ENCODE measurements at places on chromosomes 3 and 15.
A peak's percentile ranks its signal among the peaks of the same experiment; 100 is the strongest.

GRCh38 chr3:147655236-147655635, 246.1 kb downstream of the ZIC1 start:
- DNase-seq: no peak

DNA sequence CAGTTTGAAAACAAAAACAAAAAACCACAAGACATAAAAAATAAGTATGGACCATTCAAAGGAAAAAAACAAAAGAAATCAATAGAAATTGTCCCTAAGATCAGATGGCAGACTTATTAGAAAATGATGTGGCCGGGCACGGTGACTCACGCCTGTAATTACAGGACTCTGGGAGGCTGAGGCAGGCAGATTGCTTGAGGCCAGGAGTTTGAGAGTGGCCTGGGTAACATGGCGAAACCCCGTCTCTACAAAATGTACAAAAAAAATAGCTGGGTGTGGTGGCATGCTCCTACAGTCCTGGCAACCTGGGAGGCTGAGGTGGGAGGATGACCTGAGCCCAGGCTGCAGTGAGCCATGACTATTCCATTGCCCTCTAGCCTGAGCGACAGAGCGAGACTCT, 16.6 kb downstream of the SPCS1 start:
- no peak for DNase-seq

DNA sequence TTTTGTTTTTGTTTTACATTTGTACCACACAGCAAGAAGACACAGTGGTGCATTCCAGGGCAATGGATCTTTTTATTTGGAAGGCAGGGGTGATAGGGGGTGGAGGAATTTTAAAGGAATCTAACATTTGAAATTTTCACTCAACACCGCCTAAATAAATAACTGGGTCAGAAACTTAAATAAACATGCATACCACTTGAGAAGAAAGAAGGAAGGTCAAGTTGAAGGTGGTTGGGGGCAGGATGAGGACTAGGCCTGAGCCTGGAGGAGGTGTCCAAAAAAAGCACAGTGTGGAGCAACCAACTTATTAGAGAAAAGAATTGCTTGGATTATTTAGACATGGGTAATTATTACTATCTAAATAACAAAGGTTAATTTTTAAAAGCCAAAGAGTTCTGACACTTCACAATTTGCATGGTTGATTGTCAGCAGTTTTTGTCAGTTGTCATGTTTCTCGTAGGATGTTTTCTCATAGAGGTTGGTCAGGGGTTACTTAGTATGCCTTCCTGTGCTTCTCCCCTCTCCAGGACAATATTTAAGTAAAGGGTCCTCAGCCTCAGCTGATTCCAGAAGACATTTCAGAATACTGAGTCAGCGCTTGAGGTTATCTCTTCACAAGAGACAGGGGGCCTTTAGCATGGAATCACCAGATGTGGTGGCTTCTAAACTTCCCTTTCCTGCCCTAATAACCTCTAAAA, 173.7 kb upstream of the SLC2A2 start:
- no peak for DNase-seq

DNA sequence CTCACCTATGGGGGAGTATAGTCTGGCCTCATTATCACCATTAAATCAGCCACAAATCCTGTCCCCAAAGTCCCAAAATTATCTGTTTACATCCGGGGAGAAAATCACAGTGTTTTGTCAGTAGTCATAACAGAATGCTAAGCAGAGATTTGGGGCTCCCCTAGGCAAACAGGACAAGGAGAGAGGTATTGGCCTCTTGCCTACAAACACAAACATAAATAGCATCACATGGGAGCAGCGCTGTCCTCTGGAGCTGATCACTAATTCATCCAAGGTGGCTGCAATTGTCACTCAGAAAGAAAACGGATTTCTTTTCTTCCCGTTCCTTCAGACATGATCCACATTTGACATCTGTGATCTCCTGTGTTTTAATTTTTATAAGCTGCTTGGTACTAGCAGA, 1028.1 kb downstream of the NTRK3 start:
- DNase-seq: no peak

- DNase-seq: peak; percentile 99
These were observed 400.2 kb upstream of the TBL1XR1 start for GRCh38 chr3:177597311-177598096.

GRCh38 chr15:93020976-93021772, 67.8 kb downstream of the RGMA start:
- DNase-seq: no peak

DNA sequence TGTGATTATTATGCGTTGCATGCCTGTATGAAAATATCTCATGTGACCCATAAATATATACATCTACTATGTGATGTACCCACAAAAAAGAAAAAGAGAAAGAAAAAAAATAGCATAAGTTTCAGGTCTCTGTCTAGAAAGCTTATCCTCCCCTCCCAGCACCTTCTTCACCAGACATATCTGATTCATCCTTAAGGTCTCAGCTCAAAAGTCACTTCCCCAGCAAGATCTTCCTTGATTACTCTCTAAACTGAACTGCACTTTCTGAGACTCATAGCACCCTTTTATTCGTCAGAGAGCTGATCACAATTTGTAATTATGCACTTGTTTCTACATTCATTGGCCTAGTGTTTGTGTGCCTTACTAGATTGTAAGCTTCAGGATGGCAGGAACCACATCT, 11.1 kb upstream of the PTPN9 start:
- no peak for DNase-seq

DNA sequence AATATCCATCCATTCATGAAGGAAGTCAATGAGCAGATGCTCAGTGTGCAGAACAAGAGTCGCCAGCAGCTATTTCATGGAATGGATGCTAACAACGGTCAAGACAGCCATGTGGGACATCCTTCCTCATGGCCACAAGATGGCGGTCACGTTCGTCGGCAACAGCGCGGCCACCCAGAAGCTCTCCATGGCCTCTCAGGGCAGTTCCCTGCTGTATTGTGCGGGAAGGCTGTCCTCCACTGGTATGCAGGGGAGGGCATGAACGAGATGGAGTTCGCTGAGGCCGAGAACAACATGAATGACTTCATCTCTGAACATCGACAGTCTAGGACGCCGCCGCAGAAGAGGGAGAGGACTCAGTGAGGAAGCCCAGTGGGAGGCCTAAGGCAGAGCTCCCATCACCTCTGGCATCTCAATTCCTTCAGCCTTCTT, 208.3 kb downstream of the TJP1 start:
- DNase-seq: no peak

GRCh38 chr3:9928158-9928557, 5.5 kb upstream of the CRELD1 start:
- DNase-seq: no peak

DNA sequence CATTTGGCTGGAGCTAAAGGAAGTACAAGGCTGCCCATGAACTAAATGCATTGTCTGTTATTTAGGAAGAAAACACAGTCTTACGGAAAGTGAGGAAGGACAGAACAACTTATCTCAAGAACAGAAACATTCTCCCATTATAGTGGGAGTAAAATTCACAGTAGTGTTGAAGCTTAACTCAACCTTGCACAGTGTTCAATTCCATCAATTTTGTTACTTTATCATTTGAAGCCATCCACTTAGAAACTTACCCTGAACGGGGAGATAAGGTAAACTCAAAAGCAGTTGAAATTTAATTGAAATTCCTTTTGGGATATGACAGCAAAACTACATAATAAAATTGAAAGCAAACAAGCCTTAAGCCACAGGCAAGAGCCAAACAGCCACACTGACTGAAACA, 186.9 kb downstream of the PCCB start:
- DNase-seq: no peak

GRCh38 chr15:45402955-45403877, 24.9 kb upstream of the GATM start:
- DNase-seq: no peak

- DNase-seq: no peak
These were observed 77.9 kb upstream of the IGSF10 start for GRCh38 chr3:151538456-151539393.

DNA sequence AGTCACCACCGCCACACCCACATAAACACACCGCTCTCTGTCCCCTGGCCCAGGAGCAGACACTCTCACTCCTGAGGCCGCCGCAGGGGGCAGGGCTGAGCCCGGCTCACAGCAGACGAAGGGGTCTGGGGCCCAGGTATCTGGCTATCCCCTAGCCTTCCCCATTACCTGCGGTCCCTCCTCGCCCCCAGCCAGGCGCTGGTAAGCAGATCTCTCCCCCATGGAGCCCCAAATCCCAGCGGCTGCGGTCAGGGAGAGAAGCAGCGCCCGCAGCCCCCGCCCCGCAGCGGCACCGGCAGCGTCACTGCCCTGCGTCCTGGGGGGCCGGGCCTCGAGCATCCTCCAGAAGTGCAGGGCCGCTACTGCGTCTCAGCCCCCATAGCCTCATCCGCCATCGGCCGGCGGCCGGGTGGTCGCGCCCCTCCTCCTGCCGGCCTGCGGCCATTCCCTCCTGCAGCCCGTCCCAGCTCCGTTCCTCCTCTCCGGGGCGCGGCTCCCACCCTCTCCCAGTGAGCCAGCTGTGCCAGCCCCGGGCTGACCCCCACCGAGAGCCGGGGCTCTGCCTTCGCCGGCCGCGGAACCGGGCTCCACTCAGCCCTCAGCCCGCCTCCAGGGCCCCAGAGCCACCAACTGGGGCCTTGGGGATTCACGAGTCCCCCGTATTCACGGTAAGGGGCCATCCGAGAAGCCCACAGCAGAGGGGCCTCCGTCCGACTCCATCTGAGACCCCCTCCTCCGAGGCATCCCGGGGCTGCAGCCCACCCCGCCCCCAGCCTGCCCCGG, 13.1 kb downstream of the TNK2 start:
- no peak for DNase-seq

DNA sequence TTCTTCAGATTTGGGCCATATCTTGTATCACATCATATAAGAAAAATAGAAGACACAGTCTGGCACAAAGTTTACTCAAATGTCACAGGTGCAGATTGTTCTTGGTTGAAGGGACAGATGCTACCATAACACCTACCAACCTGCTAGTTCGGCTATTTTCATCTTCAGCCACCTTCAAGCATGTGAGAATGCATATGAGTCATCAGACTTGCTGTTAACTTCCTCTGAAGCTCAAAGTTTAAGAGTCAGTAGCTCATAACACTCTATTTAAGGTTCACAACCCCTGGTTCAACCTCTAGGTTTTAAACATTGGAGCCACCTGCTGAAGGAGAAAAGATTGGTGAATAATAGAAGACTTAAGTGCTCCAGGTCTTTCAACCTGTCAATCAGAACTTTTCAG, 522.8 kb downstream of the NLGN1 start:
- DNase-seq: peak; percentile 55

DNA sequence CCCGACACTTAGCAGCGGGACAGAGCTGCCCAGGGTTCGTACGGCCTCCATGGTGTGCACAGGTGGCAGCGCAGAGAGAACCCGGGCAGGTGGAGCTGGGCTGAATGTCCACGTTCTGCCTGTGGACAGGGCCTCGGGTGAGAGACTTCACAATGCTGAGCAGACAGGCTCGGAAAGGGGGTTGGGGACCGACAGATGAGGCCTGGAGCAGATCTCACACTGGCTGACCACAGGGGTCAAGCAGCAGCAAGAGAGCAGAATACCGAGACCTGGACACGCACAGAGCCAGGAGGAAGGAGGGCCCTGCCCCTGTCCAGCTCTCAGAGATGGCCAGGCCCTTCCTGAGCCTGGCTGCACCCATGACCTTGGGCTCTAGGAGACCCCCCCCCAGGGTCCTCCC, 83.0 kb downstream of the VGLL4 start:
- DNase-seq: no peak

DNA sequence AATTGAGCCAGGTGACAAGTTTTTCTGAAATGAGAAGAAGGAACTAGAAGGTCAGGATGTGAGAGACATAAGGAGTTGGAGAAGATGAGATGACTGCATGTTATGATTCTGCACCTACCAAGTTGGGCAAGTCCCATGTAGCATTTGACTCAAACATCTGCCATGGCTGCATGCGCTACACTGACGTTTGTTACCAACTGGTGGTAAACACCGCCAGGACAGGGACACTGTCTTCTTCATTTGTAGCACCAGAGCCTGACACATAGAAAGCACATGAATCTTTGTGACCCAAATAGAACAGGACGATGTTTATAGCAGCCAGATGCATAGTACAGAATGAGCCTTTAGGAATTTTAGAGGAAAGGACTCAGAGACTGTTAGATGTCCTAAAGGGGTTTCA, 236.7 kb downstream of the MYRIP start:
- no peak for DNase-seq

DNA sequence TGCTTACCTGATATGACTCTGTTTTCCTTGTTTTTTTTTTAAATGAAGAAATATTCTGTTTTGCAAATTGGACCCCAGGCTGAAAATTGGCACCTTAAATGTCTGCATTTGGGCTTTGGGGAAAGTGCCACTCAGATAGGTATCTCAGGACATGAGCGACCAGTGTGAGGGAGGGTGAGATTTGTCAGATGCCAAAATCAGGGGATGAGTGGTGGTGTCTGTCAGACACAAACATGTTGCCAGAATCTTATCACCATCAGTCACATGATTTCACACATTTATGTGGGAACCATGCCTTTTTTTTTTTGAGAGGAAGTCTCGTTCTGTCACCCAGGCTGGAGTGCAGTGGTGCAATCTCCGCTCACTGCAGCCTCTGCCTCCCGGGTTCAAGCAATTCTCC, 75.6 kb upstream of the OSBPL11 start:
- DNase-seq: no peak

GRCh38 chr15:38614621-38615020, 50.0 kb upstream of the RASGRP1 start:
- DNase-seq: no peak

GRCh38 chr3:31529421-31529820, 3.3 kb upstream of the STT3B start:
- DNase-seq: no peak

GRCh38 chr15:89805241-89806209, 9.1 kb downstream of the ANPEP start:
- DNase-seq: no peak

- DNase-seq: no peak
These were observed 9.8 kb upstream of the ETV5 start for GRCh38 chr3:186118692-186119091.

DNA sequence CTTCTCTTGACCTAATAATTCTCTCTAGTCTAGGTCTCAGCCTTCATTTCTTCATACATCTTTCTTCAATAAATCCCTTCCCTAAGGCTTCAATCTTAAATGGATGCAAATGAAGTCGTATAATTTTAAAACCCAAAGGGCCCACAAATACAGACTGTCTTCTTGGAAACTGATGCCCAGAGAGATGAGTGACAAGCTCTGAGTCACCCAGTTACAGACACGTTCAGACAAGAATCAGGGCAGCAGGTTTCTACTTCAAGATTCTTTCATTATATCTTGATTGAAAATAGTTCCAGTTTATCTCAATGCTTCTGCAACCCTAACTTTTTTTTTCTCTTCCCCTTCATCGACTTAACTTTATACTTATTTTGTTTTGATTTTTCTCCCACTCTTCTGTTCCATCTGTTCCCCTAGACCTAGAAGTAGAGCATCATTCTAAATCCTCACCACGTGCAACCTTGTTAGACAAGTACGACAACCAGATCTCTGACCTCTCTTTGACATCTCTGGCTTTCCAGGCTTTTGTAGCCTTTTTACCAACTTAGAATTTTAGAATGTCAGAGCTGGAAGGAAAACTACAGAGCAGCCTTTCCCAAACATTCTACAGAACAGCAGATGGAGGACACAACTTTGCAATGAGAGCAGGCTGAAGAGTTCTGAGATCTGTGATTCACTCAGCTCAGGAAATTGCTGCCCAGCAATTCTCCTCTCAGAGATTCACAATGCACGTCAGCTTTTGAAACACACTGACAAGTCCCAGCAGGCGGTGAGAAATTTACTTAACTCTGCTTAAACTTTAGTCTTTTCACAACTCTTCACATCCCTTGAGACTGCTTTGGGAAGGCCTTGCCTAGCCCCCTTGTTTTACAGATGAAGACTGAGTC, 25.3 kb downstream of the NCEH1 start:
- no peak for DNase-seq
